Activated T-helper 2 cell treated with anti-CD3 and anti-CD28 coated beads, Interferon-gamma antibody, Interleukin-2, Interleukin-4, amounts not matched to agents 10 μg/mL and 5 μg/mL and 100 μg/mL, durations not matched to agents 14 hours and 24 hours and 36 hours (primary cell): ENCODE measurements at places on chromosomes 2 and 18.

GRCh38 chr2:69247583-69247982 lies 139.4 kb downstream of the GFPT1 start:
- no peaks in the 10 kb centered on the region for H3K36me3 ChIP-seq
- H3K4me3 ChIP-seq: no peak overlapping the region
- no peaks in the 10 kb centered on the region for H3K4me1 ChIP-seq
- no peak for DNase-seq
- H3K27me3 ChIP-seq: peaks cover 24% of the 10 kb centered on the region
- no peak overlapping the region for H3K27ac ChIP-seq

GRCh38 chr2:241003369-241003768 lies 5.0 kb downstream of the SNED1 start:
- H3K4me1 ChIP-seq: peaks cover 5% of the 10 kb centered on the region
- no peak overlapping the region for H3K4me3 ChIP-seq
- peaks cover 28% of the 10 kb centered on the region for H3K27me3 ChIP-seq
- no peak overlapping the region for H3K27ac ChIP-seq

GRCh38 chr2:155377266-155377680 lies 678.8 kb downstream of the KCNJ3 start:
- H3K27ac ChIP-seq: peak overlapping the region; percentile 73
- DNase-seq: no peak
- no peaks in the 10 kb centered on the region for H3K36me3 ChIP-seq
- H3K4me3 ChIP-seq: no peak overlapping the region
- H3K4me1 ChIP-seq: peaks cover 17% of the 10 kb centered on the region

GRCh38 chr2:222353993-222354392 lies 55.2 kb upstream of the PAX3 start:
- no peak overlapping the region for H3K4me3 ChIP-seq
- H3K36me3 ChIP-seq: no peaks in the 10 kb centered on the region
- H3K27me3 ChIP-seq: no peaks in the 10 kb centered on the region
- H3K4me1 ChIP-seq: no peaks in the 10 kb centered on the region
- H3K27ac ChIP-seq: no peak overlapping the region

- H3K4me3 ChIP-seq: no peak overlapping the region
- H3K36me3 ChIP-seq: no peaks in the 10 kb centered on the region
- H3K27me3 ChIP-seq: no peaks in the 10 kb centered on the region
- H3K27ac ChIP-seq: no peak overlapping the region
Observed at GRCh38 chr2:3128786-3129185, 248.8 kb downstream of the EIPR1 start.

GRCh38 chr2:239882331-239882732 lies 142.8 kb downstream of the NDUFA10 start:
- H3K4me1 ChIP-seq: peaks cover 3% of the 10 kb centered on the region
- DNase-seq: peak; percentile 31
- H3K27ac ChIP-seq: no peak overlapping the region
